Melanocyte of skin (primary cell): ENCODE measurements at places on chromosomes 3 and 15. TPM values are rescaled to one million over a fixed set of nuclear protein-coding genes. Genes with fewer than 3 reads are reported as not detected.

PTH1R gene
- total RNA-seq = 0.31 and 0.33 TPM in 2 replicates

PRR23E gene
- total RNA-seq = not detected in 2 replicates

IGF1R gene
- total RNA-seq = 44.3 and 65.6 TPM in 2 replicates

TERC gene
- 512 and 722 TPM in 2 replicates for total RNA-seq
